ENCODE measurements at places on chromosomes 6 and 20.

- H3K4me3 ChIP-seq = no peak overlapping the region
- peaks cover 1% of the 10 kb centered on the region for H3K36me3 ChIP-seq
- no peak for DNase-seq
These were observed 242.8 kb downstream of the FARS2 start for GRCh38 chr6:5504078-5504477.

GRCh38 chr20:16588241-16588640 is 15.0 kb upstream of the KIF16B start:
- DNase-seq = no peak
- H3K4me3 ChIP-seq = no peak overlapping the region
- H3K36me3 ChIP-seq = no peaks in the 10 kb centered on the region
- H3K27me3 ChIP-seq = peaks cover 16% of the 10 kb centered on the region

GRCh38 chr6:159973951-159974350 is 5.1 kb downstream of the IGF2R start:
- DNase-seq = peak; percentile 62
- peaks cover 34% of the 10 kb centered on the region for H3K36me3 ChIP-seq
- H3K27me3 ChIP-seq = no peaks in the 10 kb centered on the region
- peak overlapping the region; percentile 39 for H3K4me3 ChIP-seq
- H3K27ac ChIP-seq = peak overlapping the region; percentile 84
- peaks cover 81% of the 10 kb centered on the region for H3K4me1 ChIP-seq

DNA sequence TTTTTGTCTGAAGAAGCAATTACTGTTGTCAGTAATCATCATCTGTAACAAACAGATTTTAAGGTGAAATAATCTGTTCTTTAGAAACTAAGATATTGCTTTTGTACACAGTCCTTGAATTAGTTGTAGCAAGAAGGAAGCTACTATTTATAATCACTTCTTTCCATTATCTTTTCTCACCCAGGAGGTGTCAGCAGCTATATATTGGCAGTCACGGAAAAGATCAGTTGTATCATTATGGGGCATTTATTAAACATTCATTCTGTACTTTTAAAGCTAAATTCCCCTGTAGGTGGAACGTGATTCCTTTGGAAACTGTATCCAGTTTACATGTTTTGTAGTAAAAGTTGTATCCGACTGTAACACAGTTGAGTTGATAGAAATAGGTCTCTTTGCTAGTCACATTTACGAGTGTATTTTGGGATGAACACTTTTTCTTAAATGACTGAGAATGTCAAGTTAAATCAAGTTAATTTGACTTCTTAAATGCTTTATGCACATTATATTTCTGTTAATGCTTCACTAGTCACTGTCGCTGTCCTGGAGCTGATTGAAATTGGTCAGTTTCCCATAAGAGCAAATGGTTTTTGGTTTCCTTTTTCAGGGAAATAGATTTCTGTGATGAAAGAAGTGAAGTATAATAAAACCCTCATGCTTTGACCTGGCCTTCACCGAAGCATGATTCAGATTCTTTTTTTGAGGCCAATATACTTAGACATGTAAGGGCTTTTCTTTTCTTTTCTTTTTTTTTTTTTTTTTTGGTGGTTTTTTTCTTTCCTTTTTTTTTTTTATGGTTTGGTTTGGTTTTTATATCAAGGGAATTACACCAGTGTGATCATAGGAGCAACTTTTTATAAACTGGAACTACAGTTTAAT is 5.1 kb downstream of the QKI start:
- H3K4me3 ChIP-seq = no peak overlapping the region
- H3K27ac ChIP-seq = no peak overlapping the region
- H3K27me3 ChIP-seq = no peaks in the 10 kb centered on the region
- no peak for DNase-seq
- peaks cover 47% of the 10 kb centered on the region for H3K4me1 ChIP-seq

DNA sequence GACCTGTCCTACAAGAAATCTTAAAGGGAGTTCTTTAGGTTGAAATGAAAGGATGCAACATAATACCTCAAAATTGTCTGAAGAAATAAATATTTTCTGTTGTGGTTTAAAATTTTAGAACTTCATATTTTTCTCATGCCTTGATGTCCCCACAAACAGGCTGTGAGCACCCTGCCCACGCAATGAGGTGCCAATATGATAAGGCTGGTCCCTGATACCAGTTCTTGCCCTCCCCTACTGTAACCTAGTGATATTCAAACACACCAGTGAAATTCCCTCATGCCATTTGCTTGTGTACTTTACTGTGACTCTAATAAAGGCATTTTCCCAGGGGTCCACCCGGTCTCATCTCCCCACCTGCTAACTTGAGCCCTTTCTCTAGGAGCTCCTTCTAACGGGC is 67.3 kb upstream of the SIRPG start:
- H3K4me1 ChIP-seq = peaks cover 14% of the 10 kb centered on the region
- no peak overlapping the region for H3K27ac ChIP-seq
- no peaks in the 10 kb centered on the region for H3K36me3 ChIP-seq
- no peak overlapping the region for H3K4me3 ChIP-seq

DNA sequence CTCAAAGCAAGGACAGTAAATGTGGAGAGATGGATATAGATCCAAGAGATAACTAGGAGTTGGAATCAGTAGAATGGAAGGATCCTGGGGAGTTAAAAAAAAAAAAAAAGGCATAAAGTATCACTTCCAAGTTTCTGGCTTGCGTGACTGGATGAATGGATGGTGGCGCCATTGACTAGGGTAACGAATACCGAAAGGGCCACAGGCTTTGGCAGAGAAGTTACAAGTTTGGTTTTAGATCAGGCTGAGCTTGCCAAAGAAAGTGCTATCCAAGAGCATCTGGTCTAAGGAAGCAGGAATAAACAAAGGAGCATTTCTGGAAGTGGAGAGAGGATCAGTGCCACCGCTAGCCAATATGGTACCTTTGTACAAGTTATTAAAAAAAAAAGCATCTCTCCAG is 17.5 kb downstream of the L3MBTL1 start:
- H3K4me3 ChIP-seq = no peak overlapping the region
- no peak overlapping the region for H3K27ac ChIP-seq
- no peak for DNase-seq
- no peaks in the 10 kb centered on the region for H3K4me1 ChIP-seq
- peaks cover 3% of the 10 kb centered on the region for H3K27me3 ChIP-seq

GRCh38 chr6:44737829-44738528 is 350.5 kb downstream of the CDC5L start:
- H3K36me3 ChIP-seq = no peaks in the 10 kb centered on the region
- H3K27ac ChIP-seq = no peak overlapping the region
- H3K4me1 ChIP-seq = peaks cover 13% of the 10 kb centered on the region
- H3K27me3 ChIP-seq = peaks cover 1% of the 10 kb centered on the region
- no peak for DNase-seq

DNA sequence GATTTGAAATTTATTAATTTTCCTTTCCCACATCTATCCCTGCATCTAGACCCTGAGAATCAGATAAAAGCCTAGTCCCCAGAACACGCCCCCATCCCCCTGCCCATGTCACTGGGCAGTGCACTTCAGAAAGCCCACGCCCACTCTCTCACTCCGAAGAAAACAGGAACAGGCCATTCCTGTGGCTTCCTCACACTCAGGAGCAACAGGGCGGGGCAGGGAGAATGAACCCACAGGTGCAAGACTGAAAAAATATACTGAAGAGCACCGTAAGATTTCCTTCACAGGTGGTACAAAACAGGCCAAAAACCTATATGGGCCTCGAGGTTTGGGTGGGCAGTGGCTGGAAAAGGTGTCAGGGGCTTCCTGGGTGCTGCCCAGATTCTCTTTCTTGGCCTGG is 3.4 kb downstream of the OXT start:
- H3K27ac ChIP-seq = no peak overlapping the region
- no peaks in the 10 kb centered on the region for H3K36me3 ChIP-seq
- H3K4me3 ChIP-seq = no peak overlapping the region
- H3K4me1 ChIP-seq = peaks cover 19% of the 10 kb centered on the region
- no peak for DNase-seq

DNA sequence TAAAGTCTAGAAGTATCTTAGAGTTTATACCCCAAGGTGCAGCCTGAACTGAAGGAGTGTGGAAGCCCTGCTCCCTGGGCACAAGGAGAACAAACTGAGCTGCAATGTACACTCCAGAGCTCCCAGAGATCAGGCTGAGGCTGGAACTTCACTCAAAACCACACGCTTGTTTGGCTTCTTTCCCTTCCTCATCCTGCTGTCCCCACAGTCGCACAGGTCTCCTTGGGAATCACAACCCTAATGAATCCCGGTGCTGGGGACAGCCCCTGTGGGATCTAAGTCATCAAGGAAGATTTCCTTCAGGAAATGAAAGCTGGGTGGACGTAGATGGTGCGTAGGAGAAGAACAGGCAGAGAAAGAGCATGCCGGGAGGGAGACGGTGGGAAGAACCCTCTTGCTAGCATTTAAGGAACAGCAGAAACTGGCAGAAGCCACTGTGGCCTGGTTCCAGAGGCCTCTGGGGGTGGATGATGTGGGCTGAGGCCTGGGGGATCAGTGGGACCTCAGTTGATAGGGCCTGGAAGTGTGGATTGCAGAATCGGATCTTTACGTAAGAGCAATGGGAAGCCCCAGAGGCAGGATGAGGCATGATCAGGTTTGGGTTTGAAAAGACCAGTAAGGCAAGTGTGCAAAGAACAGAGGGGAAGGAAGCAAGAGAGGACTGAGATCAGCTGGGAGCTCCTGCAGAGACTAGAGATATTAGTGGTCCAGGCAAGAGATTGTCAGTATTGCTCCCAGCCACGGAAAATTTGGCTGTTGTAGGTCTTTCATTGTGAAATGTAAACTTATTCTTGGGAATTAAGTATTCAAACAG is 21.4 kb downstream of the CYP24A1 start:
- H3K4me3 ChIP-seq = no peak overlapping the region
- H3K27me3 ChIP-seq = peaks cover 2% of the 10 kb centered on the region
- H3K27ac ChIP-seq = no peak overlapping the region
- H3K36me3 ChIP-seq = no peaks in the 10 kb centered on the region
- no peaks in the 10 kb centered on the region for H3K4me1 ChIP-seq
- no peak for DNase-seq

GRCh38 chr6:138036111-138036510 is 71.1 kb downstream of the PERP start:
- no peaks in the 10 kb centered on the region for H3K4me1 ChIP-seq
- peaks cover 2% of the 10 kb centered on the region for H3K27me3 ChIP-seq
- no peak for DNase-seq
- H3K4me3 ChIP-seq = no peak overlapping the region
- no peaks in the 10 kb centered on the region for H3K36me3 ChIP-seq

- no peaks in the 10 kb centered on the region for H3K27me3 ChIP-seq
- H3K4me3 ChIP-seq = no peak overlapping the region
- H3K36me3 ChIP-seq = no peaks in the 10 kb centered on the region
- no peak overlapping the region for H3K27ac ChIP-seq
These were observed 23.7 kb upstream of the SLC23A2 start for GRCh38 chr20:5024982-5025381.

GRCh38 chr6:132907231-132907630 is 92.9 kb downstream of the RPS12 start:
- no peaks in the 10 kb centered on the region for H3K4me1 ChIP-seq
- no peaks in the 10 kb centered on the region for H3K36me3 ChIP-seq
- no peak for DNase-seq

DNA sequence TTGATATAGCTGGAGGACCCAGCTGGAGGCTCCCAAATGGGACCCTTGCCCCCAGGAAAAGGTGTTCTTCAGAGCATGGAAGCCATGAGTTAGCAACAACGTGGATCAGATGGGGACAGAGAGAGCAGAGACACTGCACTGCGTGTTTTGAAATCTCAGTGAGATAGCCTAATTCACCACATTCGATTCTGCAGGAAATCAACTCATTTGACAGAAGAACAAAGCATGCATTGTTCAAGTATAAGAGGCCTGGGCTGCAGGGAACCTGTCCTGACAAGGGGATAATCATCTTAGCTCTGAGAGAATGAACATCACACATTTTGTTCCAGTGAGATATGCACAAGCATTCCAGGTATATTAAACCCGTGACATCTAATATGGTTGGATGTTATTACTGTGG is 450.2 kb downstream of the CDH26 start:
- H3K27ac ChIP-seq = no peak overlapping the region
- DNase-seq = no peak
- H3K36me3 ChIP-seq = no peaks in the 10 kb centered on the region
- no peaks in the 10 kb centered on the region for H3K4me1 ChIP-seq
- H3K27me3 ChIP-seq = no peaks in the 10 kb centered on the region

- peaks cover 58% of the 10 kb centered on the region for H3K4me1 ChIP-seq
- peaks cover 61% of the 10 kb centered on the region for H3K36me3 ChIP-seq
- DNase-seq = no peak
- no peak overlapping the region for H3K4me3 ChIP-seq
- no peaks in the 10 kb centered on the region for H3K27me3 ChIP-seq
These were observed 23.8 kb downstream of the SAMHD1 start for GRCh38 chr20:36927704-36928103.

GRCh38 chr20:24718696-24719095 is 230.4 kb upstream of the CST7 start:
- H3K27ac ChIP-seq = no peak overlapping the region
- no peaks in the 10 kb centered on the region for H3K4me1 ChIP-seq
- H3K4me3 ChIP-seq = no peak overlapping the region
- peaks cover 10% of the 10 kb centered on the region for H3K27me3 ChIP-seq

DNA sequence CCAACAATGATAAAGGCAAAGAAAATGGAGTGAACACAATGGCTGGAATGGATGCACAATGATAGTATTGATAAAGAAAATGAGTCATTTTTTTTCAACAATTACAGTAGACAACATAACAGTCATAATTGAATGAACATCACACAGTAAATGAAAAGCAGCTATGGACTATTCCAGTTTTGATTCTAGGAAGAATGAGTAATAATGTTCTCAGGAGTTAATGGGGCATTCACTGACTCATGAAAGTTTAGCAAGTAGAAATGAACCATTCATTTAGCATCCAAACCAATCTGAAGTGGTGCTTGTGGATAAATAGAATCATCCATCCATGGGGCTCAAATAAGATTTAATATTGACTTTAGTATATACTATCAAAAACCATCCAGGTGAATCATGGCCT is 1029.5 kb upstream of the GJE1 start:
- no peaks in the 10 kb centered on the region for H3K36me3 ChIP-seq
- H3K4me1 ChIP-seq = no peaks in the 10 kb centered on the region
- DNase-seq = no peak
- no peak overlapping the region for H3K27ac ChIP-seq
- H3K27me3 ChIP-seq = peaks cover 6% of the 10 kb centered on the region
- no peak overlapping the region for H3K4me3 ChIP-seq

DNA sequence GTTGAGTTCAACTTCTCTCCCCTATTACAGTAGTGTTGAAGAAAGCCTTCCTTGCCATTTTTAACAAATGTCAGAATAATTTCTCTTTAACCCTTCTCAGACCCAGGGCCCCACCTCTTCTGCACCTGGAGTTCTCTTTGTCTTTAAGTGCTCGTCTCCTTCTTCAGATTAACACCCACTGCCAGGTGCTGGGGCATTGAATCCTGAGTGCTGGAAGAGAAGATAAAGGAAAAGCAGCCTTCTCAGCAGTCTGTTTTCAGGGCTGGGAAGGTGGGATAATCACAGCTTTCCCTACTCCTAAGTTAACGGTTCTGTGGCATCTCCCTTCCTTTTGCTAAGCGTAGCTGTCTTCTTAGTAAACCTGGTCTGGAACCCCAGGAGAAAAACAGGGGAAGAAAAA is 114.6 kb upstream of the TAB2 start:
- no peaks in the 10 kb centered on the region for H3K27me3 ChIP-seq
- H3K4me3 ChIP-seq = no peak overlapping the region
- H3K27ac ChIP-seq = no peak overlapping the region
- no peak for DNase-seq
